GM12878 (cell line): ENCODE measurements at places on chromosomes 1 and 21.

DNA sequence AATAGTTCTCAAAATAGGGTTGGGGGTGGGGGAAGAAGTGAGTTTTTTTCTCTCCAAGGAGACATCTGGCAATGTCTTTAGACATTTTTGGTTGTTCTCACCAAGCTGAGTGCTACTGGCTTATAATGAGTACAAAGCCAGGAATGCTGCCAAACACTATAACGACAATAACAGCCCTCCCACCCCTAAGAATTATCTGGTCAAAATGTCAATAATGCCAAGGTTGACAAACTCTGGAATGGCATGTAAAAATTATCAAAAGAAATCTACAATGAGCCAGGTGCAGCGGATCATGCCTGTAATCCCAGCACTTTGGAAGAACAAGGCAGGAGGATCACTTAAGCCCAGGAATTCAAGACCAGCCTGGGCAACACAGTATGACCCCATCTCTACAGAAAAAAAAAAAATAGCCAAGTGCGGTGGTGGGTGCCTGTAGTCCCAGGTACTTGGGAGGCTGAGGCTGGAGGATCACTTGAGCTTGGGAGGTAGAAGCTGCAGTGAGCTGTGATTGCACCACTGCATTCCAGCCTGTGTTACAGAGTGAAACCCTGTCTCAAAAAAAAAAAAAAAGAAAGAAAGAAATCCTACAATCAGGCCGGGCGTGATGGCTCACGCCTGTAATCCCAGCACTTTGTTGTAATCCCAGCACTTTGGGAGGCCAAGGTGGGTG lies 2.5 kb downstream of the ATP5PF start:
- no peak for DNase-seq

DNA sequence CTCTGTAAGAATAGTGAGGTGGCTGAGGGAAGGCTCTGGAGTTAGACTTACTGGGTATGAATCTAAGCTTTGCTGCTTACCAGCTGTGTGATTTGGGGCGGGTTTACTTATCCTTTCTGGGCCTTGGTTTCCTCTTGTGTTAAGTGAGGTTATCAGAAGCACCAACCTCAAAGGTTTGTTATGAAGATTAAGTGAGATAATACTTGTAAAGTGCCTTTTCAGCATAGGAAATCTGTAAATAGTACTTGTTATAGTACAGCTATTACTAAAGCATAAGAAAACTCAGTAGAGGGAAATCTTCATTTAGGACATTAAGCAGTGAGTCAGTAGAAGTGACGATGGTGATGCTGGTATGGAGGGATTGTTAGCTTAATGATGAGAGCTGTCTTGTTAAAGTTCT lies 12.1 kb downstream of the HHAT start:
- DNase-seq, result no peak

DNA sequence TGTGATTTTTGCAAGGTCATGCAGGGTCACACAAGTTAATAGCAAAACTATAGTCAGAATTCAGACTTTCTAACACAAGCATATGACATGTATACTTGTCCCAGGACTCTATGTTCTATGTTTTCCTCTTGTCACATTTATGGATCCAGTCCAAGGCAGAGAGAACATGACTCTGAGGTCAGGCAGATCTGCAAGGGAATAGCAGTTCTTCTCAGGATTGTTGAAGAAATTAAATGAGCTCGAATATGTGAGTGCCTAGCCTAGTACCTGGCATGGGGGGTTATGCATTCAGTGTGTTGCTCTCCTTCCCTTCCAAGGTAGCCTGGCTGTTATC lies 9.5 kb upstream of the RPTN start:
- DNase-seq, result no peak

DNA sequence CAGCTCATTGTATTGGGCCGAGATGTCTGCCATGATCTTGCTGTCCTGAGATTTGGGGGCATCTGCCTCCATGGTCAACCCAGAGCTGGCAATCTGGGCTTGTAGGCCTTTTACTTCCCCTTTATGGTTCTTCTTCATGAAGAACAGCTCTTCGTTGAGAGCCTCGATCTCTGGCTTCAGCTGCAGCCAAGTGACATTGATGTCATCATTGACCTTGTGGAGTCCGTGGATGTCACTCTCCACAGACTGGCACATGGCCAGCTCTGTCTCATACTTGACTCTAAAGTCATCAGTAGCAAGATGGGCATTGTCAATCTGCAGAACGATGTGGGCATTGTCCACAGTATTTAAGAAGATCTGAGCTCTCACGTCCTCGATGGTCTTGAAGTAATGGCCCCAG lies 29.2 kb downstream of the RAP1A start:
- no peak for DNase-seq

DNA sequence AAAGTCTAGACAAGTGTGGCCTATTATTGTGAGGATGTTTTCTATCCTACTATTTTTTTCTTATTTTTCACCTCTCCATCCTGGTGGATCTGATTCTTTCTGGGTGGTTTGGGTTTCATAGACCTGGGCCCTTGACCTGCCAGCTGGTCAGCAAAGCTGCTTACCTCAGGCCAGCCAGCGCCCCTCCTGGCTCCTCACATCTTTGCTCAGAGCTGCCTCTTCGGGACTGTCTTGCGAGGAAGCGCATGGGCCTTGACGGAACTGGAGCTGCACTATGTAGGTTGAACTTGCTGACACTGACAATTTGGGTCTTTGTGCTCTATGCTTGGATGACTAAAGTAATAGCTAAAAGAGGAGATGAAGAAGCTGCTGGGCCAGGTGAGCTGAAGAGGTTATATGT lies 138.5 kb upstream of the SYT6 start:
- no peak for DNase-seq
